ENCODE measurements at places on chromosomes 7 and 10.

DNA sequence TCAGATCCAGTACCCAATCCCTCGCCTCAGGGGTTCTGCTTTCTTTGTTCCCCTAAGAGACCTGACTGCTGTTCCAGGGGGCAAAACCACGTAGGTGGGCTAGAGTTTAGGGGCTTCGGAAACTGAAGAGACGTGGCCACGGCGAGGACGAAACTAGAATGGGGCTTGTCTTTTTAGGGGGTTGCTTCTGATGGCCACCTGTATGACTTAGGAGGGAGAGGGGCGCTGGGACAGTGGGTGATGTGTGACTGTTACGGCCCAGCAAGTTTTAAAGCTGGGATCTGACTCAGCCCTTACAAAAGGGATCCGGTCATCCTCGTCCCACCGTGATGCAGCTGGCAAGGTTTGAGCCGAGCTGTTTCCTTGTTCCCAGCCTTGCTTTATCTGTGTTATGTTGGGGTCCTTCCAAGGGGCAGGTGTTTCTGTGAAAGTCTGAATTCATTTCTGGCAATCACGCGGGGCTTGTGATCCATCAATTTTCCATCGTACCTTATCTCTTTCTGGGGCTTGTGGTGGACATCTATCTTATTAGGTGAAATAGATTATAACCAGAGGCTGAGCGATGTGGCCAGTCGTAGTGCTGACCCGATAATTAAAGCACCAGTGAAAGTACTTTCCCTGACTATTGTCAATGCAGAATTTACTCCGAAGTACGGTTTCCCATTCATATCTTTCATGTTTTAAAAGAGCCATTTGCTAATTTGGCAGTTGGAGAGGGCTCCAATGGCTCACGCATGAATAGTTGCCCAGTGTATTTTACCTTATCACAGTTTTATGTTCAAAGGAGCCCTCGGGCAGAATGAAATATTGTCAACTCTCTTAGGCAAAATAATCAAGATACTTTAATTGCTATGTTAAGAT, 830 bp downstream of the MET start:
- no peak for DNase-seq

- DNase-seq = no peak
Observed at GRCh38 chr7:19353180-19353579, 208.0 kb upstream of the FERD3L start.

DNA sequence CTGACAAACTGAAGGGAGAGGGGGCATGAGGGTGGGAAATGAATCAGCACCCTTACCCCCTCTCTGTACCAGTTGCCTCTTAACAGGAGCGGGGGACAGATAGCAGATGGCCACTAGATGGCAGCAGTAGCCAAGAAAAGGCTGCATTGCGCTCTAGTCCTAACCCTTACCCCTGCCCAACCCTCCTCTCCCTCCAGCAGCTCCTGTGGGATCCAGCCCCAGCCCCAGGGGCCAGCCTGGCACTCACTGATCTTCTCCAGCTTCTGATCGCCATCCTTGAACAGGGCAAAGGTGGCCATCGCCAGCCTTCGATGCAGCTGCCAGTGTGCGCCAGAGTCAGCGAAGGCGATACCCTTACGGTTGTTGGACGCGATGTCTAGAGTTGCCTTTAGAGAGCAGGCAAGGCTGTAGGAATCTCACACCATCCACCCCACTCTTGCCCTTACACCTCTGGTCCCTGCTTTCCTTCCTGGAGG, 2.2 kb downstream of the CYP17A1 start:
- DNase-seq = peak; percentile 77

DNA sequence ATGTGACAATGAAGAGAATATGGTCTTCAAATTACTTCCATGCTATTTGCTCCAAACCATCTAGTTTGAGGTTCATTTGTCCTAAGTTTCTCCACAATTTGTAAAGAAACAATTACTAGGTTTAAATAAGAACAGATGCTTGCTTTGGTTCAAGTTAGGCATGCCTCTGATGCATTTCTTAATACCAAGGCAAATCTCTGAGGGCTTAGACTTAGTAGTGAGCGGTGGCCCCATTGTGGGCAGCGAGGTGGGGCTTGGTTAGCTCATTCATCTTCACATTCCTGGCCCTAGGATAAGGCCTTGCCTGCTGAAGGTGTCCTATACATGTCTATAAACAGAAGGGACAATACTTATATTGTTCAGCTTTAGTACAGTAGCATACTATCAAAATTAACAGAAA, 52.4 kb upstream of the RHEB start:
- DNase-seq = no peak

- DNase-seq = no peak
Observed at GRCh38 chr10:44952779-44953231, 6.8 kb upstream of the RASSF4 start.

GRCh38 chr10:28179006-28179742, 123.7 kb downstream of the MPP7 start:
- DNase-seq = peak; percentile 9

DNA sequence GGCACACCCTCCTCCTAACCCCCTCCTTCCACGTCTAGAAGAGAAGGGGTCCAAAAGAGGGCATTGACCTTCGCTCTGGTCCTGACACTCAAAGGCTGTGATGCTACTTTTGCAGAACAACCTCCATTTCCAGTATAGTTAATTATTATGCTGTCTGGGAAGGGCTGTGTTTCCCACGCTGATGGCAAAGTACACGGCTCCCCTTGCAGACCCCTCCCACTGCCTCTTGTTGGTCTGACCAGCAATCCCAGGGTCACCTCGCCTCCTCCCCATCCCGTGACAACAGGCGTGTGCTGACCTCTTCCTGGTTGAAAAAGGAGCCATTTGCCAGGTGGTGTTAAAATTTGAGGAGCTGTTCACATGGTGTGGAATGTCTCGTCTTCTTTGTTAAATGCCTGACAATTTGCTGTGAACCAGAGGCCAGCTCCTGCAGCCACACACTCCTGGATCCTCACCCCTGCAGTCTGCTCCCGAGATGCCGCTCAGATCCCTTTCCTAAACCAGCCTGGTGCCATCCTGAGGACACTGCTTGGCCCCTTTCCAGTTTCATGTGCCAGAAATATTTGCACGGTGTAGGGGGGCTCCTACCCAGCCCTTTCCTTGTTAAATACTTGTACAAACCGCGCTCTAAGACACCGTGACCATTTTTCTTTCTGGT, 321.7 kb downstream of the WDR37 start:
- no peak for DNase-seq

GRCh38 chr10:91552274-91553095, 80.4 kb downstream of the PPP1R3C start:
- no peak for DNase-seq

GRCh38 chr10:124737708-124738107, 6.5 kb downstream of the FAM53B start:
- no peak for DNase-seq

DNA sequence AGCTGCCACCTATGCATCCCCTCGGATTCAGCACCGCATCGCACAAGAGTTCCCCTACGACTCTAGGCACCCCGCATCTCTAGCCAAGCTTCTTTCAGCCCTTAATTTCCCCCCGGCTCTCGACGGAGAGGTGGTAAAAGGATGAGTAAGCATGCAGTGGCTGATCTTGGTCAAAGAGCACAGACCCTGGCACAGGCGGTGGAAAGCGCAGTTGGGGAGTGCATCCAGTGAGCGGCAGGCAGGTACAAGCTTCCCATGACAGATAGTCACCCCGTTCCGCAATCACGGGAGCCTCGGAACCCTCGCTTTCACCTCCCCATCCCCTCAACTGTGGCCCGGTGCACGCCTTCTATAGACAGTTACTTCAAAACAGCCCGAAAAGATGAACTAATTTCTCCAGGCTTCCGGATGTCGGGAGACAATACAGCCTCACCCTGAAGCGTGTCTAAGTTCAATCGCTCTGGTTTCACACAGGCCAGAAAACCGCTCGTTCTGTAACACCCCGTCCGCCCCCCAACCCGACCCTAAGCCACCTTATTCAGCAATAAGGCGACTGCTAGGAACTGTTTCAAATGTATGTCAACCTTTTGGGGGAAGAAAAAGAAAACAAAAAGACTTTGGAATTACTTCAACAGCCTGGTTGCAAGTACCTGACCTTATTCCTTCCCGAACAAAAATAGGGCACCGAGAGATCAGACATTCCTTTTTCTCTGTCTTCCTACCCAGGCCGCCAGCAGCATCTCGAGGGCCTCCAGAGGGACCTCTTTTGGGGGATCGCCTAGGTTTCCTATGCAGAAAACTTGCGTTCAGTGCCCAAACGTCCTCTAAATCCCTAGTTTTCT, 1.4 kb downstream of the RHEB start:
- DNase-seq = peak; percentile 8

- DNase-seq = no peak
Observed at GRCh38 chr7:135971366-135971725, 5.8 kb downstream of the MTPN start.

DNA sequence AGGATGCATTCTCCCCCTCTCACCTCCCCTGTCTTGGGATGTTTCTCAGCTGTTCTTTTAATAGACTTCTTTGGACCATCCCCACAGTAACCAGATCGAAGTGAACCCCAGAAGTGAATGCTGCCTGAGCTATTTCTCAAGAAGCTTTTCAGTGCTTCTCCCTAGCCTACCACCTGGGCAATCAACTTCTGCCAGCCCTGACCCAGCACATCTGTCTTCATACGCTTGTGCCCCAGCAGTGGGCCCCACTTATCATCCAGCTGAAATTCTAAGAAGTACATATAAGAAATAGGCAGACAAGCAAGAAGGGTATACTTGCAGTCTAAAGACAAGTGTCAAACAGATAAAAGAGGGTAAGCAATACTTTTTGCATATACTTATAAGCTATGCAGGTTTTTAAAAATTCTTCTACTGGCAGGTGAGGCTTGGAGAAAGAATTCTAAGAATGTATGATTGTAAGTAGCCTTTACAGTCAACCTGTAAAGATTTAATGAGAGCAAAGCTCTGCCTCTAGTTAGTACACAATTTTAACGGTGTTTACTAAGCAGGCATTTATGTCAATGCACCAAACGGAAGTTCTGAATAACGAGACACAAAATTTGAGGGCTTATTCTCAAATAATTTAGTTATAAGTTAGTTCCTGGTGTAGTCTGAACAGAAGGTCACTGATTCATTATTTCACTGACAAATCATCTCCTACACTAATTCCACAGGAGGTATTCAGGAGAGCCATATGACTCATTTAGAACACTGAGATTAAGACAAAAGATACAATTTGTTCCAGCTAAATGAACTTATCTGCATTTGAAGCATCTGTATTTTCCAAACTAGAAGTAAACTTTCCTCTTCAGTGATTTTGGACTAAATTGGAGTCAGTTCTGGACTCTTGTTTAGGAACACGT, 83.3 kb downstream of the RNLS start:
- no peak for DNase-seq

DNA sequence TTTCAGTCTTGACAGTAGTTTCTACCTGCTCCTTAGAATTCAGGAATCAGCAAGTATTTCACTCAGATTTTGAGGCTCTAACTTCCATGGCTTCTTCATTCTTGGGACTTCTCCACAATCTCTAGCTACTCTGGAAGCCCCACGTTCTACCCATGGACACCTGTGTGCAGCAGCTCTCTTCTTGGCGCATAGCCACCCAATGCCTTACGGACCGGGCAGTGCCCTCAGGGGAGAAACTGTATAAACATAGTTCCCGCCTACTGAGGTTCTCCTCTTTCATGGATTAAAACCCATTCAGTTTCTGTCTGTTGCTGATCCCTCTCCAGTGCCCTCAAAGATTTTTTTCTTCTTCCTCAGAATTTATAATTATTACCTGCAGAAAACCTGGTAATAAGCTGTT, 177.1 kb downstream of the SORCS1 start:
- no peak for DNase-seq

- DNase-seq = no peak
Observed at GRCh38 chr7:5238500-5238899, 44.2 kb upstream of the SLC29A4 start.

GRCh38 chr10:107859065-107859464, 694.6 kb upstream of the SORCS1 start:
- DNase-seq = no peak

DNA sequence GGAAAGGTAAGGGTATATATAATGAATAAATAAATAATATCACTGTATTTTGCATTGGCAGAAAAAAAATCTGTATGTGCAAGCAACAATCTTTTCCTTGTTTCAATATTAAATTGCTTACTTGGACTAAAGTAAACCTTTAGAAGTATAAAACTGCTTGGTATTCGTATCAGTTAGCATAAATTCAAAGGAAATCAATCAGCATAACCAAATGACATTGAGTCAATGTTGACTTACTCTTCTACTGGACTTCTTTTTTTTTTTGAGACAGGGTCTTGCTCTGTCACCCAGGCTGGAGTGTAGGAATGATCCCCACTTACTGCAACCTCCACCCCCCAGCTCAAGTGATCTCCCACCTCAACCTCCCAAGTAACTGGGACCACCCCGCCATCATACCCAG, 42.3 kb upstream of the KMT2C start:
- DNase-seq = no peak

DNA sequence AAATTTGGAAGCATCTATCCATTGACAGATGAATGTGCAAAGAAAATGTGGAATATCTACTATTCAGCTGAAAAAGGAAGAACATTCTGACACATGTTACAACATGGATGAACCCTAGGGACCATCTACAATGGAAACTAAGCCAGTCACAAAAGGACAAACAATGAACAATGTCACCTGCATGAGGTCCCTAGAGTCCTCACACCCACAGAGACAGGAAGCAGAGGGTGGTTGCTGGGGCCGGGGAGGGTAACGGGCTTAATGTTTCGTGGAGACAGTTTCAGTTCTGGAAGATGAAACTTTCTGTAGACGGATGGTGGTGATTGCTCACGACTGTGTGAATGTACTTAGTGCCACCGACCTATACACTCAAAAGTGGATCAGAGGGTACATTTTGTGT, 282.9 kb downstream of the ADARB2 start:
- DNase-seq = peak; percentile 83

DNA sequence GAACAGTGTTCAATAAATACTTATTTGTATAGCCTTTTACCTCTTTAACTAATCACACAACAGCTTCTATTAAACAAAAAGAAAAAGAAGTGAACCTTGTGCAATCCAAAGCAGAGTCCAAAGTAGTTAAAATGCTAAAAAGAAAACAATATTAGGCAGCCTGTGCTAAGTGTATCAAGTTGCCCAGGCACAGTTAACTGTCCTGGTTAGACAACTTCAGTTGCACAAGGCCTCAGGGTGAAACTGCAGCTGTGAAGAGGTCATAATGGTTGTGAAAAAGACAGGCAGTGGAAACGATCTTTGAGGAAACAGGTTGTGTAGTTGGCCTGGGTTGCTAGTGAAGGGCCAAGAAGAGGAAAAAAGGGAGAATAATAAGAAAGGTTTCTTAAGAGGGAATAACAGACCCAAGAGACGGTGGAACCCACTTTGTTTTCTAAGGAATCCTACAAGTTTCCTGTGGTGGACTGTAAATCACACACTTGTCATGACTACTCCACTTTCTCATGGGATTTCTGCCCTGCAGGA, 6.0 kb upstream of the CROT start:
- DNase-seq = no peak

GRCh38 chr10:43120929-43121314, 17.3 kb upstream of the CSGALNACT2 start:
- DNase-seq = peak; percentile 30

DNA sequence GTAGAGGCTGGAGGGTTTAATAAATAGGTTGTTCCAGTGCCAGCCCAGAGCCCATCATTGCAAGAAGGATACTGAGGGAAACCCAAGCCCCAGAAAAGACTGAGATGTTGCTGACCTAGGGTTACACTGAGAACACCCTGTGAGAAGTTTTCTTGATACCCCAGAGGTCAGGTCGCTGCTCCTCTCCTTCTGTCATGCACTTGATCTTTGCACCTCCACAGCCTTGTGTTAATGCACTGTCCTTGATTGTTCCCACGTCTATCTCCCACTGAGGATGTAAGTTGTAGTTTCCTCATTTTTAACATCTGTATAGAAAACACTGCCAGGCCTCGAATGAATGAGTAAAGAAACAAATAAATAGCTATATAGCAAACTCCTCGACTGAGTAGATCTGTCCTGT, 195.3 kb upstream of the AHR start:
- no peak for DNase-seq

GRCh38 chr10:79136236-79137005, 67.7 kb downstream of the ZMIZ1 start:
- no peak for DNase-seq
